Neural crest cell (in vitro differentiated cells): ENCODE measurements at places on chromosomes 1 and 21.

GRCh38 chr1:183096894-183097293 is 73.7 kb downstream of the LAMC1 start:
- no peak for DNase-seq

DNA sequence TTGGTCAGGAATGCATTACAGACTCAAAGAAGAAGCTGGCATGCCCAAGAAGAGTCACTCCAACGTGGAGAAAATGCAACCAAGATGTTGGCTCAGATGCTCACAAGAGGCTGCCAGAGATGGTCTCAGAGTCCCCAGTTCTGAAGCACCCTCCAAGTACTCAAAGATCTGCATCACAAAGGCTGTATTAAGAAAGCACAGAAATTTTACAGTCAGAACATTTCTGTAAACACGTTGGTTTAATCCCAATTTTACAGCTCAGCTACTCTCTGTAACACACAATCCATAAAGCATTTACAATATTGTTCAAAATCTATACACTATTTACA is 69.4 kb downstream of the CDC7 start:
- DNase-seq, result no peak

GRCh38 chr1:6445062-6445763 is 20.6 kb downstream of the ESPN start:
- DNase-seq, result no peak

DNA sequence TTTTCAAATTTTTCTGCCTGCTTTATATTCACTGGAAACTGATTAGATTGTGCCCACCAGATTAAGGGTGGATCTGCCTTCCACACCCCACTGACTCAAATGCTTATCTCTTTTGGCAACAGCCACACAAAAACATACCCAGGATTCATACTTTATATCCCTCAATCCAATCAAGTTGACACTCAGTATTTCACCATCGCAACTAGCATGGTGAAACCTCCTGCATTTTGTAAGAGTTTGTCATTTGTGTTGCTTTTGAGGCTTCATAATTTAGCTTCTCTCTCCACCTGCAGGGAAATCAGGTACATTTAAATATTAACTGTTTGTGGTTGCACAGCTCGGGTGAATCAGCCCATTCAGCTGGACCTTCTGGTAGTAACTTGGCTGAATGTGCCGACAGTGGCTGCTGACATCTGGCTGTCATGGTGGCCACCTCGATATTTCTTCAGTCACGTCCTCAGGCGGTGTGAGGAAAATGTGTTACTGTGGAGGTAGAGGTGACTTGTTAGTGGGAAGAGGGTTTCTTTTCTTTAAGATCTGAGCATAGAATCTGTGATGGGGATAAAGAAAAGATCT is 224.0 kb downstream of the PTBP2 start:
- no peak for DNase-seq

GRCh38 chr1:108826081-108826635 is 30.7 kb downstream of the AKNAD1 start:
- no peak for DNase-seq

DNA sequence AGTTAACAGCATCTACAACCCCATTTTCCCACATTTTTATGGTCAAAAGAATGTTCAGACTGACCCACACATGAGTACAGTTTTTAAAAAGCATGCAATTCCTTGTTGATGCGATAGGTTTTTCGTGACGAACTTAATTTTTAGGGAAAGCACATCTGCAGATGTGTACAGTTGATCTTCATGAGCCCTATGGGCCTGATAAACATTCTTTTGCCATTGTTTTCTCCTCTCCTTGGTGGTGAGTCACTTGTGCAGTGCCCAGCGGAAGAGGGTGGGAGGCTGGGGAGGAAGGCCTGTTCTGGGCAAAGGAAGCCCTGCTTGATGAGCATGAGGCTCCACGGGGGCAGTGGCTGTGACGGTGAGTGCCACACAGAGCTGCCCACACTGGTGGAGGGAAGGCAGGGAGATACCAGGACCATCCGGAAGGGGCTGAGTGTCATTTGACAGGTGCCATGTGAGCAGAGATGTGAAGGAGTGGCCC is 5.3 kb downstream of the ARF1 start:
- DNase-seq, result no peak

GRCh38 chr1:226590614-226591013 is 42.0 kb downstream of the STUM start:
- no peak for DNase-seq

- no peak for DNase-seq
Observed at GRCh38 chr1:24727501-24728216, 17.6 kb upstream of the CLIC4 start.

DNA sequence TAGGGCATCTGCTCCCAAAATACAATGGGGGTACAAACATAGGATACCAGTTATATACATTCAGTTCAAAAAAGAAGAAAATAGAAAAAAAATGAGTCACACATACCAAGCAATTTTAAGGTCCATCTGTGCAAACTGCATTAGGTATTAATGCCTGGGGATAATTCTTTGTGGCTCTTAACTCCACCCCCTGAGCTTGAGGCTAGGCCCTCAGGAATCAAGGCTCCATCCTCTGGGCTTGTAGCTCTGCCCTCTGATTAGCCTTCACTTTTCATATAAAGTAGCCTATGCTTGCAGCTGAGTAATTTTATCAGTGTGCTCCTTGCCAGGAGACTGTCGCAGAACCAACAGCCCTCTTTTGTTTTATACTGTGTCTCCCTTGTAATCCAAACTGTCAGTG is 69.9 kb upstream of the BACE2 start:
- no peak for DNase-seq

DNA sequence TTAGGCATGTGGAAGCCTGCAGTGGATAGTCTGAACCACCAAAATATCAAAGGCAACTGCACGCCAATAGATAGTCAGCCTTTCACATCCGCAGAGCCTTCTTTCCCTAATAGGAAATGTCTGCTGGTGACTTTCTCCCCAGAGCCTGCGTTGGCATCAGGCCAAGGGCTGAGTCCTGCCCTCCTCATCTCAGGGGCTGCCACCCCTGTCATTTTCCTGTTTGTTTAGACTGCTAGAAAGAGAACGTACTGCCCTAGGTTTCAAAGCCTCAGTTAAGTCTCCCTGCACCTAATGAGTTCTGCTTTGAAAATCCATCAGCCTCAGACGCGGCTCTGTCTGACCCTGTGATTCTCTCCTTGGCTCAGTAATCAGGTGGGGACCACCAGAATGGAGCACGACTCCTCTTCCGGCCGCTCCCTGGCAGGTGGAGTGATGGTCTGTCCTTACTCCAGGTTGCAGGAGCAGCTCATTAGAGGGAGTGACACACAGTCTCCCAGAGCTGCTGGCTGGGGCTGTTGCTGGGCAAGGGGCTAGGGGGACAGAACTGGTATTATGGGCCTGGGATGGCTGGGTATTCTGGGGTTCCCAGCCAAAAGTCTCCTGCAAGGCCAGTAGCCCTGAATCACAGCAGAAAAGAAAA is 27.3 kb downstream of the STUM start:
- no peak for DNase-seq

GRCh38 chr21:34744801-34745200 is 76.0 kb downstream of the CLIC6 start:
- DNase-seq, result no peak

- no peak for DNase-seq
Observed at GRCh38 chr1:108590441-108590840, 30.5 kb downstream of the EEIG2 start.

DNA sequence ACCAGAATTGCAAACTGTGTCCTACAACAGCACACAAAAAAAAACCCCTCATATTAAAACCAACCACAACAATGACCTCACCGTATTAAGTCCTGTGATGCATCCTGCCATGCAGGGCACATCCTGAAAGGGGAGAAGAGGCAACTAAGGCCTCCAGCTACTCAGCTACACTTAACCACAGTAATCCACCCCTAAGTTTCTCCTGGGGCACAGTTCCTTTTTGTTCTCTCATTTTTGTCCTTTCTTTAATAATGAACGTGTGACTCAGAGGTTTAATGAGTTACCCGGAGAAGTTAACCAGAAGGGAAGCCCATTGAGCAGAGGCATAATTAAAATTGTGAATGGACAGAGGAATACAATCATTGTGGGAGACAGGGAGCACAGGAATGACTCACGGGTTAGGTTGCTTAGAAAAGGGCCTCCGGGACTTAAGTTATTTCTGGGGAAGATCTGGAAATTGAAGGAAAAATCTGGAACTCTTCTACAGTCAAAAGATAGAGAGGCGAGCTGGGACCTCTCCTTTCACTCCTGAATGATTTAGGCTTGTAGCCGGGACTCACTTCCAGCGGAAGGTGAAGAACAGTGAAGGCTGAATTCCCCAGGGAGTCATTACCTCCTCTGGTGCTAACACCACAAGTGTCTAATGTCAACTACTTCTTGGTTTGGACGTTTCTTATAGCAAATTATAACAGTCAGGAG is 36.9 kb upstream of the HIVEP3 start:
- no peak for DNase-seq

DNA sequence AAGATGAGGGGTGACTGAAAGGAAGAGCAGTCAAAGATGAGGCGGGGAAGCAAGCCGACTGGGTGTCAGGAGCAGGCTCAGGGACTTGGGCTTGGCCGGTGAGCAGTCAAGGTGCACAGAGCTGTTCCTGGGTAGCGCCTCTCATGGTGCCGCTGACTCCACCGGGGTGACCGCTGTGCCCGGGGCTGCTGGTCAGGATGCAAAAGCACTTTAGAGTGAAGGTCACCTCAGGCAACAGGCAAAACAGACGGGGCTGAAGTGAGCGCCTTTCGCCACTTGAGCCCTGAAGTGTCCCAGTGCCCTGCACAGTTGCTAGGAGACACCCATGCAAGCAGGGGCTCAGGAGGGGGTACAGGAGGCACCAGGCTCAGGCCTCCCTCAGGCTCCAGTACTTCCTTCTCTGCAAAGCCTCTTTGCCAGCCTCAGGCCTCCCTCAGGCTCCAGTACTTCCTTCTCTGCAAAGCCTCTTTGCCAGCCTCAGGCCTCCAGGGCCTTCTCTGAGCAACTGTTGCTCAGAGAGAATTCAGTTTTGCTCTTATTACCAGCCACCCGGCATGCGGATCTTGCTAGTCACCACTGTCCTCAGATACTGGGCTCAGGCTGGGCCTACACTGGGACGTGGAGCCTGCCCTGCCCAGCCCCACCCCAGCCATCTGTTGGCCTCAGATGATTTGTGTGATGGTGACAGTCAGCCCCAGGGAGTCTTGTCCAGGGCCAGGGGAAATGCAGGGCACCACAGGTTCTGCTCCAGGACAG is 99.7 kb upstream of the IRF2BP2 start:
- DNase-seq, result no peak

GRCh38 chr1:37672136-37672870 is 20.0 kb upstream of the CDCA8 start:
- no peak for DNase-seq

- no peak for DNase-seq
Observed at GRCh38 chr1:29487291-29487690, 251.0 kb downstream of the PTPRU start.

DNA sequence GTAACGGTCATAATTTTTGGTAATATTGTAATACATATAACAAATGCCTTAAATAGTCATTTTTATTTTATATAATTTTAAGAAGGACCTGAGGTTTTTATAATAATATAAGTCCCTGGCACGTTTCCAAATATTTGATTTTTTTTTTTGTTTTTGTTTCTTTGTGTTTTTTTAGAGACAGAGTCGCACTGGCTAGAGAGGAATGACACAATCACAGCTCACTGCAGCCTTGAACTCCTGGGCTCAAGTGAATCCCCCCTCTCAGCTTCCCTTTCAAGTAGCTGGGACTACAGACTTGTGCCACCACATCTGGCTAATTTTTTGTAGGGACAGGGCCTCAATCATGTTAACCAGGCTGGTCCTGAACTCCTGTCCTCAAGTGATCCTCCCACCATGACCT is 29.7 kb downstream of the ARHGAP29 start:
- no peak for DNase-seq

DNA sequence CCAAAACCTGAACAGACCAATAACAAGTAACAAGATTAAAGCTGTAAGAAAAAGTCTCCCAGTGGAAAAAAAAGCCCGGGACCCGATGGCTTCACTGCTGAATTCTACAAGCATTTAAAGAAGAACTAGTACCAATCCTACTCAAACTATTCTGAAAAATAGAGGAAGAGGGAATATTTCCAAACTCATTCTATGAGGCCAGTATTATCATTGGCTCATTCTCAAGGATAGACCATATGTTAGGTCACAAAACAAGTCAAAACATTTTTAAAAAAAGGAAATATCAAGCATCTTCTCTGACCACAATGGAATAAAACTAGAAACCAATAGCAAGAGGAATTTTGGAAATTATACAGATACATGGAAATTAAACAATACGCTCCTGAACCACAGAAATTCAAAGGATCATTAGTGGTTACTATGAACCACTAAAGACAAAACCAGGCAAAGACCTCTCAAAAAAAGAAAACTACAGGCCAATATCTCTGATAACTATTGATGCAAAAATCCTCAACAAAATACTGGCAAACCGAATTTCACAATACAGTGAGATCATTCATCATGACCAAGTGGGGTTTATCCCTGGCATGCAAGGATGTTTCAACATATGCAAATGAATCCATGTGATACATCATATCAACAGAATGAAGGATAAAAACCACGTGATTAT is 13.9 kb upstream of the IL20 start:
- no peak for DNase-seq

GRCh38 chr1:156401041-156401574 is 32.1 kb downstream of the RHBG start:
- no peak for DNase-seq

GRCh38 chr1:99305626-99306025 is 41.3 kb downstream of the PLPPR4 start:
- no peak for DNase-seq

DNA sequence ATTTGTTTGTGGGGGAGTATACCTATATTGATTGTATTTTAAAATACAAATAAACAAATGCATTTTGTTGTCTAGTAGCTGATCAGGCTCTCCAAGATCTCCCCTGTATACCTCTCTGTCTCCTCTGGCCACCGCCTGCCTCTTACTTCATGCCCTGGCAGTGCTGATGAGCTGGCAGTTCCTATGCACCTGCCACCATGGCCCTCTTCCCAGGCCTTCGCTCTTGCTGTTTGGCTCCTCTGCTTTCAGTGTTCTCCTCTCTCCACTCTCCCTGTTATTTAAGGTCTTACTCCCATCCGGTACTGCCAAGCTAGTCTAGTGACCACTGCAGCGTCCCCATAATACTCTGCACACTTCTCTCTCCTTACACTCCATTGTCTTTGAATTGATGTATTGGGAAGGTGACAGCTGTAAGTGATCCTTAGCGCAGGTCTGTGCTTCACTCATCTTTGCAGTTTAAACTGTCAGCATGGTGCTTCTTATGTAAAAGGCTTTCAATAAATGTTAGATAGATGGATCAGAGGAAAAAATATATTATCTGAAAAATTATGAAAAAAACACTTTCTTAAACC is 88.1 kb upstream of the ATP1A1 start:
- DNase-seq, result no peak

DNA sequence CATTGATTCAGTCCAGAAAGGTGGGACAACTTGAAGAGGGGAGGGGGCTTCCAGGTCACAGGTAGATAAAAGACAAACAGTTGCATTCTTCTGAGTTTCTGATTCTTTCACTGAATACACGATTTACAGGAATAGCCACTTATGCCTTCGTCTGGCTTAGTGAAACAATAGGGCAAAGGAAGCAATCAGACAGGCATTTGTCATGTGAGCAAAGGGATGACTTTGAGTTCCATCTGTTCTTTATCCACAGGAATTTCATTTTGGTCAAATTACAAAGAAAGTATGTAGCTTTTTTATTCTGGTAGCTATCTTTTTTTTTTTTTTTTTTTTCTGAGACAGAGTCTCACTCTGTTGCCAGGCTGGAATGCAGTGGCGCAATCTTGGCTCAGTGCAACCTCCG is 202.5 kb downstream of the TTLL7 start:
- no peak for DNase-seq
